Upper lobe of left lung (tissue), 6 donors: ENCODE measurements at places on chromosomes 11 and 22. TPM values are rescaled to one million over a fixed set of nuclear protein-coding genes. Genes with fewer than 3 reads are reported as not detected.
A peak's percentile ranks its signal among the peaks of the same experiment; 100 is the strongest.

- H3K4me1 ChIP-seq: no peaks in the 10 kb centered on the region
- DNase-seq: no peak
- H3K27ac ChIP-seq: no peak overlapping the region
- no peak overlapping the region for H3K4me3 ChIP-seq
- H3K27me3 ChIP-seq: no peaks in the 10 kb centered on the region
These were observed 81.3 kb upstream of the SYT9 start for GRCh38 chr11:7170431-7170830.

GRCh38 chr11:34789196-34789834 is 126.9 kb downstream of the APIP start:
- H3K36me3 ChIP-seq: no peaks in the 10 kb centered on the region
- DNase-seq: no peak
- no peaks in the 10 kb centered on the region for H3K4me1 ChIP-seq
- H3K4me3 ChIP-seq: no peak overlapping the region

GRCh38 chr11:83691451-83691950 is 405.3 kb upstream of the CCDC90B start:
- no peak for DNase-seq
- no peaks in the 10 kb centered on the region for H3K36me3 ChIP-seq
- no peak overlapping the region for H3K27ac ChIP-seq
- no peaks in the 10 kb centered on the region for H3K4me1 ChIP-seq

GRCh38 chr22:32801537-32802236 is at the start of gene TIMP3:
TSS of gene TIMP3 (plus strand) at chr22:32801705. CDS start at chr22:32802002, 297 bp downstream.
- peak within 1 kb of the TSS; percentile 92 for H3K27ac ChIP-seq
- H3K36me3 ChIP-seq: no peaks in the 10 kb centered on the region
- peak; percentile 96 for DNase-seq
- peaks cover 19% of the 10 kb centered on the region for H3K4me1 ChIP-seq
- peaks cover 8% of the 10 kb centered on the region for H3K27me3 ChIP-seq

DNA sequence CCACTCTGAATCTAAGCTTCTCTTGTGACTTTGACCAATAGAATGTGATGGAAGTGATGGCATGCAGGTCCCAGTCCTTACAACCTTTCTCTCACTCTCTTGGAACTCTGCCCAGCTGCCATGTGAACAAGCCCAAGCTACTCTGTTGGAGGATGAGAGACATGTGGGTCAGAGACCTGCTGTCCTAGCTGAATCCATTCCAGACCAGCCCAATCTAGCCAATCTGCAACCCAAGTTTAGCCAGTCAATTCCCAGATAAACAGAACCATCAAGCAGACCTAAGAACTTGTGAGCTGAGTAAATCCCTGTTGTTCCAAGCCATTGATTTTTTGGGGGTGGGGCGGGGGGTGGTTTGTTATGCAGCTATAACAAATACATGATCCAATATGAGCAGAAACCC is 69.2 kb upstream of the GRK3 start:
- H3K27ac ChIP-seq: no peak overlapping the region
- H3K4me1 ChIP-seq: peaks cover 3% of the 10 kb centered on the region

DNA sequence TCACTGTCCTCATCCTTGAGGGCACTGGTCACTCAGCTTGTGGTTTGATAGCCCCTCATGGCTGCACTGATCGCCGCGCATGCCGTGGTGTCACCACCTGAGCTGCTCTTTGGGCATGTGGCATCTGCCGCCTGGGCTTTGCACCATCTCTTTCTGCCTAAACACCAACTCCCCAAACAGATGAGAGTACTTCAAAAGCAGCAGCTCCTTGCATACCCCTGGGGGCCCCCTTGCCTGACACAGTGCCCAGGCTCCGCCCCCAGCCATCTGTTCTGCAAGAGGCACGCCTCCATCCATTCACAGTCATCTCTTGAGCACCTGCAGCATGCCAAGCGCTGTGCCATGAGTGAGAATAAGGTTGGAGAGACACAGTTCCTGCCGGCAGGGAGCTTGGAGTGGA is 104.5 kb upstream of the B3GAT1 start:
- H3K4me3 ChIP-seq: no peak overlapping the region
- H3K27ac ChIP-seq: no peak overlapping the region
- no peaks in the 10 kb centered on the region for H3K27me3 ChIP-seq
- no peaks in the 10 kb centered on the region for H3K4me1 ChIP-seq

DNA sequence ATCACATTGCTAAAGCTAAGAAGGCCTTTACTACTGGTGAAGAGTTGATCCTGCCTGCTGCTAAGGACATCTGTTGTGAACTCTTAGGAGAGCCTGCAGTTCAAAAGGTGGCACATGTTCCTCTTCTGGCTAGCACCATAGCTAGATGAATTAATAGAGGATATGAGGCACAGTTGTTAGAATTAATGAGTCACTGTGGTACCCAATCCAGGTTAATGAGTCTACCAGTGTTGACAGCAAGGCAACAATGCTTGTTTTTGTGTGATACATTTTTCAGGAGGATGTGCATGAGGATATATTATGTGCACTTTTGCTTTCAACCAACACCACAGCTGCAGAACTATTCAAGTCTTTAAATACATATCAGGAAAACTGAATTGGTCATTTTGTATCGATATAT is 12.0 kb downstream of the C11orf58 start:
- DNase-seq: no peak
- no peak overlapping the region for H3K4me3 ChIP-seq
- H3K4me1 ChIP-seq: no peaks in the 10 kb centered on the region
- H3K27me3 ChIP-seq: no peaks in the 10 kb centered on the region
- H3K27ac ChIP-seq: no peak overlapping the region

DNA sequence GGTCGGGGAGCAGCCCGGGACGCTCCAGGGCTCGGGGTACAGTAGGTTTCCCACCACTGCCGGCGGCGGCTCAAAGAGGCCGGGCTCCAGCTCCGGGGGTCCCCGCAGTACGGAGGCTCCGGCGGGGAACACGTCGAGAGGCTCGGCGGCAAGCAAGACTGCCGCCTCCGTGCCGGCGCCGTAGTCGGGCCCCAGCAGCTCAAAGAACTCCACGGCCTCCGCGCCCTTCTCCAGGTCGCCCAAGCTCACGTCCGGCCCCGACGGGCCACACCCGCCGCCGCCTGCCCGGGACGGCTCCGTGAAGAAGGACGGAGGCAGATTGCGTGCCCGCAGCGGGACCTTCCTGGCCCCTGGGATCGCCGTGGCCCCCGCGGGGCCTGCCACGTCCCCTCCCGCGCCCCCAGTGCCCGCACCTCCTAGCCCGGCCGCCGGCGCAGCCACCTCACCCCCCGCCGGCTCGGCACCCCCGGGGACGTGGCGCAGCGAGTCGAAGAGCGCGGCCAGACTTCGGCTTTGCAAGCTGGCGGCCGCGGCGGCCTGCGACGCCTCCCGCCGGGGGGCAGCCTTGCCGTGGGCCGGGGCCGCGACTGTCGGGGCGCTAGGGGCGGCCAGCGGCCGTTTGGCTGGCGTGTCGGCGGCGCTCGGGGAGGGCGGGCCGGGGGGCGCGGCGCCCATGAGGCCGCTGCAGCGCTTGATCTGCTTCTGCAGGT is 775 bp downstream of the FAM181B start:
- H3K27ac ChIP-seq: no peak overlapping the region
- H3K36me3 ChIP-seq: no peaks in the 10 kb centered on the region
- peaks cover 9% of the 10 kb centered on the region for H3K4me1 ChIP-seq
- H3K27me3 ChIP-seq: no peaks in the 10 kb centered on the region
- H3K4me3 ChIP-seq: peak overlapping the region; percentile 52
- DNase-seq: peak; percentile 86

DNA sequence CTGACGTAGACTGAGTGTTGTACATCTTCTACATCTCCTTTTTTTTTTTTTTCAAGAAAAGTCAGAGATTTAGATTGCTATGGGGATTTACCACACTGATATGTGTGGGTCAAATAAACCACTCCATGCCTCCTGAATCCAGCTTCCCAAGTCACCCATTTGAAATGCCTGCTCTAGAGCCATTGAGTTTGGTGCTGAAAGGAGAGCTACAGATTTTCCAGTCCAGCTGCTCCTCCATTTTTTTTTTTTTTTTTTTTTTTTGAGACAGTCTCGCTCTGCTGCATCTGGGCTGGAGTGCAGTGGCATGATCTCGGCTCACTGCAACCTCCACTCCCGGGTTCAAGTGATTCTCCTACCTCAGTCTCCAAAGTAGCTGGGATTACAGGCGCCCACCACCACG is 115.2 kb upstream of the TIMP3 start:
- H3K36me3 ChIP-seq: no peaks in the 10 kb centered on the region
- no peak overlapping the region for H3K27ac ChIP-seq
- no peak overlapping the region for H3K4me3 ChIP-seq
- H3K4me1 ChIP-seq: no peaks in the 10 kb centered on the region
- no peak for DNase-seq

DNA sequence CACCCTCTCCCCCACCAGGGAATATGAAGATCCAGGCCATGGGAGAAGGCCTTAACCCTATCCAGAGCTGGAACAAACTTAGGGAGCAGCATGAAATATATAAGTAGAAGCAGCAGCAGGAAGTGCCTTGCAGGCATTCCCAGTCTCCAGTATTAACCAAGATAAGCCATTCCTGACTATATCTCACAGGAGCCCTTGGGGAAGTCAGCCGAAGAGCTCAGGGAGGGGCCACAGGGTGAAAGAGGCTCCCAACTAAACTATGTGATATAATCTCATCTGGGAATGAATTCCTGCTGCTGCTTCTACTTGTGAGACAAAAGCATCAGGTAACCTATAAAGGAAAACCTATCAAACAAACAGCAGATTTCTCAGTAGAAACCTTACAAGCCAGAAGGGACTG is 36.1 kb upstream of the GUCY1A2 start:
- DNase-seq: no peak
- H3K4me1 ChIP-seq: no peaks in the 10 kb centered on the region
- no peaks in the 10 kb centered on the region for H3K36me3 ChIP-seq
- H3K27ac ChIP-seq: no peak overlapping the region
- no peaks in the 10 kb centered on the region for H3K27me3 ChIP-seq

GRCh38 chr11:72935700-72936099 is 121.5 kb downstream of the ATG16L2 start:
- no peaks in the 10 kb centered on the region for H3K36me3 ChIP-seq
- no peak for DNase-seq
- H3K27me3 ChIP-seq: no peaks in the 10 kb centered on the region
- no peaks in the 10 kb centered on the region for H3K4me1 ChIP-seq
- H3K27ac ChIP-seq: peak overlapping the region; percentile 23

DNA sequence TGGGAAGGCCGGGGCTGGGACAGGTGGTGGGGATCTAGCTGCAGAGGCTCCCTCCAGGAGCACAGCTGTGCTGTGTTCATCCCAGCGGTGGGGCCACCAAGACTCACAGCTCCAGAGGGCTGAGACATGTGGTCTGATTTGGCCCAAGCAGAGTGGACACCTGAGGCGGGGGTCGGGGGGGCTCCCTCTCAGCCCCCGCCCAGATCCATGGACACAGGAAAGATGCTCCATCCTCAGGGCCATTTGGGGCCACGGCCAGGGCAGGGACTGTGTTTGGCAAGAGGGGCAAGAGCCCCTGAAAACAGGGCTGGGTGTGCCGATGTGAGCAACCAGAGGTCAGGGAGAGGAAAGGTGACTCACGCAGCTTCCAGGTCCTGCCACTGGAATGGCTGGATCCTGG is 219.4 kb downstream of the BRD1 start:
- no peak for DNase-seq
- H3K4me1 ChIP-seq: no peaks in the 10 kb centered on the region
- no peaks in the 10 kb centered on the region for H3K36me3 ChIP-seq
- H3K4me3 ChIP-seq: no peak overlapping the region
- no peak overlapping the region for H3K27ac ChIP-seq

- H3K4me3 ChIP-seq: no peak overlapping the region
- H3K4me1 ChIP-seq: no peaks in the 10 kb centered on the region
- no peaks in the 10 kb centered on the region for H3K36me3 ChIP-seq
- H3K27me3 ChIP-seq: no peaks in the 10 kb centered on the region
- no peak for DNase-seq
These were observed 15.5 kb upstream of the MS4A12 start for GRCh38 chr11:60477035-60477445.

DNA sequence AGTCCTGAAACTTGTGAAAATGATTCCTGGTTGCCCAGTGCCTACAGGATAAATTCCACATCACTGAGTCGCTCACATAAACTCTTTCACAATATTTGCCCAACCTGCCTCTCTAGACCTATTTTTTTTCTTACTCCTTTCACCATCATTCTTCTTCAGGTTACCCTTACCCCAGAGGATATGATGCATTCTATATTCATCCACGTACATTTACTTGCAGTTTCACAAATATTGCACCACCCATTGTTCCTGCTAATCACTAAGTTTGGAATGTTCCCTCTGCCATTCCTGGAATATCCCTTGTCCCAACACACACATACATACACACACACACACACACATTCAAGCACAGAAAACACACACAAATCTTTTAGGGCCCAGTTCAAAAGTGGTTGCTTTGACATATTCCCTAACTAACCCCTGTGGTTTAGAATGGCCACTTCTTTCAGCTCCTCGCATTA is 379.5 kb downstream of the ETS1 start:
- DNase-seq: no peak
- H3K36me3 ChIP-seq: no peaks in the 10 kb centered on the region
- H3K4me3 ChIP-seq: no peak overlapping the region
- H3K27me3 ChIP-seq: no peaks in the 10 kb centered on the region
- H3K27ac ChIP-seq: no peak overlapping the region
- peaks cover 10% of the 10 kb centered on the region for H3K4me1 ChIP-seq

DNA sequence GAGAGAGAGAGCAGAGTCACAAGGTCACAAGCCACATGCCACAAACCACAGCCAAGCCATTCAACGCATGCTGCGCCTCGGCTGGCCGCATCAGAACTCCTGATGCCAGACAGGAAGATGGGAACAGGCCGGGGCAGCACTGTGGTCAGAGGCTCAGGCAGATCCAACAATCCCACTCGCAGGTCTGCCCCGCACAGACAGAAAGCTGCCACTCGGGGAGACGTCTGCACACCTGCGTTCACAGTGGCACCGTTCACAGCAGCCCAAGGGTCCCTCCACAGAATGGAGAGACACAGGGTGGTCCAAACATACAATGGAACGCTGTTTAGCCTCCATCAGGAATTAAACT is 408.8 kb downstream of the CTTN start:
- no peak overlapping the region for H3K4me3 ChIP-seq
- H3K27ac ChIP-seq: no peak overlapping the region

- no peaks in the 10 kb centered on the region for H3K27me3 ChIP-seq
- H3K4me1 ChIP-seq: no peaks in the 10 kb centered on the region
- DNase-seq: no peak
- no peak overlapping the region for H3K27ac ChIP-seq
- H3K4me3 ChIP-seq: no peak overlapping the region
- no peaks in the 10 kb centered on the region for H3K36me3 ChIP-seq
These were observed 10.6 kb downstream of the MMP20 start for GRCh38 chr11:102614485-102614884.

- no peaks in the 10 kb centered on the region for H3K36me3 ChIP-seq
- peaks cover 2% of the 10 kb centered on the region for H3K4me1 ChIP-seq
- DNase-seq: no peak
These were observed 22.5 kb downstream of the P4HA3 start for GRCh38 chr11:74288911-74289310.

- H3K27me3 ChIP-seq: no peaks in the 10 kb centered on the region
- H3K4me1 ChIP-seq: peaks cover 13% of the 10 kb centered on the region
These were observed 108.8 kb upstream of the CD44 start for GRCh38 chr11:35029979-35030682.

GRCh38 chr11:44928144-44928543 is 22.5 kb downstream of the TP53I11 start:
- peaks cover 2% of the 10 kb centered on the region for H3K36me3 ChIP-seq
- DNase-seq: no peak
- no peaks in the 10 kb centered on the region for H3K4me1 ChIP-seq
- H3K4me3 ChIP-seq: no peak overlapping the region
- H3K27me3 ChIP-seq: no peaks in the 10 kb centered on the region

FOLR2 gene
- 8.0 TPM for total RNA-seq

CD248 gene
- total RNA-seq: 13.5 TPM

DAGLA gene
- 8.1 TPM for total RNA-seq

PARVA gene
- total RNA-seq: 36.7 TPM

FAT3 gene
- total RNA-seq: 4.2 TPM

PGR gene
- total RNA-seq: 3.1 TPM

DKK3 gene
- total RNA-seq: 50.3 TPM
